ENCODE measurements at places on chromosomes 11 and 22.

DNA sequence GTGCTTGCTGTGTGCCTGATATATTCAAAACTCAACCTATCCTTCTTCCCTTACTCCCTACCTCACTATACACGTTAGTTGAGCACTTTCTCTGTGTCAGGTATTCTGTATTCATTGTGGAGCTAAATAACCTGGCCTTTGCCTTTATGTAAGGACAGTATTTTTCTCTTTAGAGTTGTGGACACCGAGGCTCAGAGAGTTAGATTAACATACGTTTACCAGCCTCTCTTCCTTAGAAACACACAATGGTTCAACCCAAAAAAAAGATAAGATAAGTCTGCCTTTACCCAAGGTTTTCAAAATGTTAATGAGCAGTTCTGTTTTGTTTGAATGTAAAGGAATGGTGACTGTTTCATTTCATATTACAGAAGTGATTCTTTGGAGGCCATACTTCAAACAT, 45.0 kb downstream of the CBL start:
- no peak for DNase-seq

- no peak for DNase-seq
Measured at GRCh38 chr11:35030716-35031213, 108.2 kb upstream of the CD44 start.

- DNase-seq: no peak
Measured at GRCh38 chr11:73940801-73941570, 9.8 kb upstream of the DNAJB13 start.

DNA sequence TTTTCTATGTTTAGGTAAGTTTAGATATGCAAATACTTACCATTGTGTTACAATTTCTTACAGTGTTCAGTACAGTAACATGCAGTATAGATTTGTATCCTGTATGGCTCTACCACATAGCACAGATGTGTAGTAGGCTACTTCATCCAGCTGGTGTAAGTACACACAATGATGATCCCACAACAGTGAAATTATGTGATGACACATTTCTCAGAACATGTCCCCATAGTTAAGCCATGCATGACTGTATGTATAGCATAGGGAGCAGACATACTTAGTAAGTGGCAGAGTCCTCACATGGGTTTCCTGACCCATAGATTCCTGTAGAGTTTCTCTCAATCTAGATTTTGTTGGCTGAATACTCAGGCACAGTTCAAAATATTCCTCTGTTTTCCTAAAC, 26.8 kb upstream of the BARX2 start:
- DNase-seq: no peak

- no peak for DNase-seq
Measured at GRCh38 chr11:19374151-19374569, 133.4 kb upstream of the E2F8 start.

GRCh38 chr22:45398214-45398613, 15.2 kb downstream of the SMC1B start:
- no peak for DNase-seq

DNA sequence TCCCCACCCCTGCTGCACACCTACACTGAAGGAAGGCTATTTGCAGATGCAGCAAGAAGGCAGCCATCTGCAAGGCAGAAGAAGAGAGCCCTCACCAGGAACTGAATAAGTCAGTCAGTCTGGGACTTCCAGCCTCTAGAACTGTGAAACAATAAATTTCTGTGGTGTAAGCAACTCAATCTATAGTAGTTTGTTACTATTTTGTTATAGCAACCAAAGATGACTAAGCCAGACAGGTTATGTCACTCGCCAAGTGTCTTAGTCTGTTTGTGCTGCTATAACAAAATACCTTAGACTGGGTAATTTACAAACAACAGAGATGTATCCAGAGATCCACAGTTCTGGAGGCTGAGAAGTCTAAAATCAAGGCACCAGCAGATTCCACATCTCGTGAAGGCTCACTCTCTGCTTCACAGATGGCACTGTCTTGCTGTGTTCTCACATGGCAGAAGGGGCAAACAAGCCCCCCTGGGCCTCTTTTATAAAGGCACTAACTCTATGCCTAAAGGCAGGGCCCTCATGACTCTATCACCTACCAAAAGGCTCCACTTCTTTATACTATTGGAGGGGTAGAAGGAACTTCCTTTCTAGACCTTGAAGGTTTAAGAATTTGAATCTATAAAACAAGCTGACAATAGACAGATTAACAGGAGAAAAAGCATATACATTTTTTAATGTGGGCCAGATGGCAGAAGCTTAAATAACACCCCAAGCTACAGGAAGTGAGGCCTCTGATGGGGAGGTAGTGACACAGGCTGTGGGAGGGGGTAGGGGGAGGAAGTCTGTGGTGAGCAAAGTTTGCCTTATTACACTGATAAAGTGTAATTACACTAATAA, 12.3 kb downstream of the APOL6 start:
- DNase-seq: no peak

DNA sequence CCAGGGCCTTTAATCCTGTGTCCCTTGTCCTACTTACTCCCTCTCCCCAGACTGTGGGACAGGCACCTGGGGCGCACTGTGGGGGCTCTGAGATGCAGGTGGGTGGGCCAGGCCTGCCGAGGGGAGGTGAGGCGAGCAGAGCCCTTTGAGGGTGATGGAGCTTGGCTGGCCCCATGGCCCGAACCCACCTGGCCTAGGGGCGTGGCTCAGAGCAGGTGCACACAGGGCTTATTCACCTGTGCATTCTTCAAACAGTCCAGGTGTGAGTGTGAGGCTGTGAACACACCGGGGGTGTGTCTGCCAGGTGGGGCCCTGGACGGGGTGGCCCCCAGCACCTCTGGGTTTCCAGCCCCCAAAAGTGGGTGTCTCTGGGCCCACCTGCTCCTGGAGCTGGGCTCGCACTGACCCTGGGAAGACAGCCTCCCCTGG, 9.0 kb upstream of the MUC5AC start:
- no peak for DNase-seq

DNA sequence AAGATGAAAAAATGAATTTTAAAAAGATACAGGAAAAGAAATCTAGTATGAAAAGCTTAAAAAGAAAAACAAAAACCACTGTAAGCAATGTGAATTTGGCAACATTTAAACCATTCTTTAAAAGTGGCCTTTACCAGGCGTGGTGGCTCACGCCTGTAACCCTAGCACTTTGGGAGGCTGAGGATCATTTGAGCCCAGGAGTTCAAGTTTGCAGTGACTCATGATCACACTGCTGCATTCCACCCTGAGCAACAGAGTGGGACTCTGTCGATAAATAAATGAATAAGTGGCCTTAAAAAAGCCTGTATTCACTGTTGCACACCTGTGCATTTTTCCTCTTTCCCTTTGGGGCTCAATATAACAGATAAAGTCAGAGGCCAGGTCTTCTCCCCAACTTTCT, 69.2 kb downstream of the RAB30 start:
- DNase-seq: no peak

GRCh38 chr22:27134315-27134701, 476.9 kb downstream of the MIAT start:
- no peak for DNase-seq

DNA sequence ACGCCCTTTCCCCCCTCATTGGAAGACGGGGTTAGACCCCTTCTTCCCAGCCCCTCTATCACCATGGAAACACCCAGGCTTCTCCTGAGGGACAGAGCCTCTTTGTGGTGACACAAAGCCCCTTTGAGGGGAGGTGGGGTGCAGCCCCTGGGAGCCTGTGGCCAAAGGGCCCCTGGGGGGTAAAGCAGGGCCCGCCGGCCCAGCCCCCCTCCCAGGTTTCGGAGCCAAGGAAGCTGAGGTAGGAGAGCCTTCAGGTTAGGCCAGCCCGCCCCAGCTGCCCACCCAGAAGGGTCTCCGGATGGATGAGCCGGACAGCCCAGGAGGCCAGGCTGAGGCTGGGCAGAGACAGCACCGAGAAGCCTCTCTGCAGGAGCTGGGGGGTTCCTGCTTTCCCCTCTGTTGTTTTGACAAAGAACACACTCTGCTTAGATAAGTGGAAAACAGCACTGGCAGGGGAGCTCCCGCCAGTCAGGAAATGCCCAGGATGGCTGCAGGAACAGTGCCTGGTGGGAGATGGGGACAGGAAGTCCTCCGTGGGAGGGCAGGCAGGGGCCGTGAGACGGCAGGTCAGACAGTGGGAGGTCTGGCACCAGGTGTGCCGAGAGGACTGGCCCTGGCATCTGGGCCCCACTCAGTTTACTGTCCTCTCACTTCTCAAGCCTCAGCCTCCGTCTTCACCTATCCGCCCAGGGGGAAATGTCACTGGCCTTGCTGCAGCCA, 18.2 kb downstream of the ARVCF start:
- no peak for DNase-seq

All from NCI-H1417 treated with DMSO at 0.1 percent for 48 hours (cell line).